ENCODE measurements at places on chromosomes 3 and 15.

DNA sequence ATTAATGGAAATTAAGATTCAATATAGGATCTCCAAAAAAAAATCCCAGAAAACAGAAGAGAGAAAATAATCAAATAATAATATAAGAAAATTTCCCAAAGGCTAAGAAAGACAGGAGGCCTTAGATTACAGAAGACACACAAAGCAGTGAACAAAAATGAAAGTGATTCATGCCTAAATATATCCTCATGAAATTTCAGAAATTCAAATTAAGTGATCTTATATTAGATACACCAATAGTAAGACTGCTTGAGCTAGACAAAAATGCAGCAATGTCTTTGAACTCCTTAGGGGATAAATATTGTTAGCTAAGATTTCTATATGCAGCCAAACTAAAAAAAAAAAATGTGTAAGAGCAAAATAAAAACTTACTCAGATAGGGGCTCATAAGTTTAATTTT, 44.6 kb upstream of the ARPP21 start:
- DNase-seq: no peak

GRCh38 chr3:104887069-104887468, 479.6 kb upstream of the ALCAM start:
- no peak for DNase-seq

- no peak for DNase-seq
These were observed 11.2 kb downstream of the ATP8B4 start for GRCh38 chr15:50107591-50108408.

DNA sequence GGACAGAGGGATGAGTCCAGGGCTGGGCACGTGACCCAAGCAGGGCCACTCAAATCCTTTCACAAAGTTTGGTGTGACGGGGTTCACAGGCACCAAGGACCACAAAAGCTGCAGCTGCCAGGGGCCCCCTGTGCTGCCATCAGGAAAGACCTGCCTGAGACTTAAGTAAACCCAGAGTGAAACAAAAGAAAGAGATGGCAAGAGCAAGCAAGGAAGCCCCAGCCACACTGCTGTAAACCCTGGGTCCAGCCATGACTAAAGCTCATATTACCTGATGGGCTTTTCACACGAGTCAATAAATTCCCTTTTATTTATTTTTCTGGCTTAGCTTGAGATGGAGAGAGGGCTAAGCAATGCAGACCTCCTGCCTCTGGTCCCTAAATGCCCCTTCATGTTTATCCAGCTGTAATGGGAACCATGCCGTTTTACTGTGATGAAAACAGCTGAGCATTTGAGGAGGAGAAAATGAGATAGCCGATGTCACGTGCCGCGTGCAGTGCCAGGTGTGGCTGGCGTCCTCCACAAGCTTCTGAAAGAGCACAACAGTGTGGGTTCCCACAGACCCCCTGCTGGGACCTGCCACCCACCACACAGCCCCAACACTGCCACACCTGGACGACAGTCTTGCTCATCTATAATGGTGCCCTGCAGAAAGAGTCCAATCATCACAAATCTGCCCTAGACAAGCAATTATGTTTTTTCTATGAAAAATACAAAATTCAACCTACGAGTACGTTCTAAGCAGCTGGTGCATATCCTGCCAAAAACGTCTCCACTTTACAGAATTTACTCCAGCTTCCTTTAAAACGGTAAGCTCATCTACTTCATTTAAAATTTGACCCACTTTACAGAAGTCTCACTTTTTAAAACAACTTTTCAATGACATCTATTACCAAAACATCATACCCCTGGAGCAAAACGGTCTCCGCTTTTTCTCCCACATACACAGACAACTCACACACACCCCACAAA, 34.2 kb downstream of the ADAMTS17 start:
- no peak for DNase-seq

- no peak for DNase-seq
These were observed 11.7 kb upstream of the DUSP7 start for GRCh38 chr3:52068055-52068571.

- no peak for DNase-seq
These were observed 28.0 kb upstream of the VGLL4 start for GRCh38 chr3:11671648-11672100.

- no peak for DNase-seq
These were observed 56.3 kb downstream of the ISG20 start for GRCh38 chr15:88695101-88695500.

DNA sequence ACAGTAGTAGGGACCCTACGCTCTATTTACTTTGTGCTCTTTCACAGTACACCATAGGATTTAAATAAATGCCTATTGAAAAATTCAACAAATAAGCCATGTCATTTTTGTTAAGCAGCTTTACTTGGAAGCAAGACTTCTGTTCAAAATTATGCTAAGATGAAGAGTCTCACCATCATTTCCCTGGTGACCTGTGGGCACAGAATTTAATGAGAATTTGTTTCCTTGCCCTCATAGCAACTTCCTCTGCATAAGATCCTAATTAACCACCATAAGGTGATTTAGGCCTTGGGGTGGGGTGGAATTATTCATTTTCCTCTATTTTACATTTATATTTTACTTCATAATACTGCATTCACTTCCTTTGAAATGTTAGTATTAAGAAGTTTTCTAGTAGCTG, 70.5 kb downstream of the CHL1 start:
- no peak for DNase-seq

DNA sequence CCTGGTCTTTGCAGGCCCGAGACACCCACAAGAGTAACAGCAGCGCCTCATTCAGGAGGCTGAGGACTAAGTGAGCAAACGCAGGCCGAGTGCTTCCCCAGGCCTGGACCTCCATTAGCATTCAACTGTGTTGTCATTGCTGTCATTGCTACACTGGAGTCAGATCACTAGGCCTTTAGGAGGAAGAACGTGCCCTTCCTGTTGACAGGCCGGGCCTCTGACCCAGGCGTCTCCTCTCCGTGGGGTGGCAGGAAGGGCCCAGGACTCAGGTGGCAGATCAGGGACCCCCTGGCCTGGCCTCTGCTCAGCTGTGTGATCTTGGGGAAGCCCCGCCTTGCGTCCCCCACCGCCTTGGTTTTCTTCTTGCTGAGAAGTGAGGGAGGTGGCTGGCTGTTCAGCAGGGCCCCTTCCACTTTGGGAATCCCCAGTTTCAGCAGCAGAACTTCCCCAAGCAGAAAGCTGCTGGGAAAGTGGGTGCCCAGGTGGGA, 19.1 kb downstream of the ZDHHC19 start:
- DNase-seq: no peak

- DNase-seq: no peak
These were observed 161.2 kb downstream of the FRMD5 start for GRCh38 chr15:44033894-44034293.

DNA sequence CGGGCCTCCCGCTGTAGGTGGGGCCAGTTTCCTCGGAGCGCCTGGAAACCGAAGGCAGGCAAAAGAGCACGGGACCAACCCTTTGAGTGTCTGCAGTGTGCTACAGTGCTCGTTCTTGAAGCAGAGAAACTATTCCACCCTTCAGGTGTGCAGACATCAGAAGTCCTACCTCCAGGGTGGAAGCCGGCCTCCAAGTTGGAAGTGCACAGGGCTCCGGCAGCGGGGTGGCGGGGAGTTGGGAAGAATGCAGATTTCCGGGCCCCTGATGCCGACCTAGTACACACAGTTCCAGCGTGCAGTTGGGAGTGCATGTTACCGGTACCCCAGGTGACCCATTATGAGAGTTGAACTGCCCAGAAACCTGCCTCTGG, 3.0 kb downstream of the KLF13 start:
- no peak for DNase-seq

DNA sequence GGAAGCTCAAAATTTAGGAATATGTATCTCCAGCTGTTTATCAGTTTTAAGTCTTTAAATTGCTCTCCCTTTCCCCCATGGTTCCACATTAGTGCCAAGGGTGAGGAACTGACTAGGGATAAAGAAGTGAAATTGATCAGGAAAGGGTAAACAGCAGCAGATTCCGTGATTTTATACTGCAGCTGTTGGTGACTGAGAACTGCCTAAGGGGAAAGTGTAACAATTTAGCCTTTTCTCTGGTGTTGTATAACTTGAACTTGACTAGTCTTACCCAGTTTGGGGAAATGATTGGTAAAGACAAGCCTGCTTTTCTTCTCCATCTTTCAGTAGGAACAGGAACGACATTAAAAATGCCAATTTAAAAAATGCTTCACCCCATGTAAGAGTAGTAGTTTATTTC, 5.0 kb downstream of the SPRED1 start:
- no peak for DNase-seq

DNA sequence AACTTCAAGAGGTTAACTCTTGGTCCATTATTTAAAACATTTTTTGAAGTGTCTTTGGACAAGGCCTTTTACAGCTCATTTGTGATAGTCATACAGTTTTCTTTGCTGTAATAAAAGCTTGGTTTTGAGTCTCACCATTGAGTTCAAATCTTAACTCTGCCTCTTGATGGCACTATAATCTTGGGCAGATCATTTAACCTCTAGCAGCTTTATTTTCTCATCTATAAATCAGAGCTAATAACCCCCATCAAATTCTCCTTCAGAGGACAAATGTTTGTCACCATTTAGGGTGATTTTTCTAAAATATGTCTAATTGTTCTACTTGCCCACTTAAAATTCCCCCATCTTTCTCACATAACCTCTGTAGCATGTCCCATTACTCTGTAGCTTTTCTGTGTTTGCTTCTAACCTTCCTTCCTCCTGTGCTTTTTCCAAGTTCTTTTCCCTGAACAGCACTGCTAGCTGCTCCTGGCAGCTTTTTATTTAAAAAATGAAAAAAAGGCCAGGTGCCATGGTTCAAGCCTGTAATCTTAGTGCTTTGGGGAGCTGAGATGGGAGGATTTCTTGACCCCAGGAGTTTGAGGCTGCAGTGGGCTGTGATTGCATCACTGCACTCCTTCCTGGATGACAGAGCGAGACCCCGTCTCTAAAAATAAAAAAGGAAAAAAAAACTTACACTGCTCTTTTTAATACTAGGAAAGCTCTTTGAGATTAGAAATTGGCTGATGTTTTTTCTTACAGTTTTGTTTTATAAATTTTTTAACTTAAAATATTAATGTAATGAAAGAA, 28.5 kb downstream of the UBE2E1 start:
- DNase-seq: no peak

DNA sequence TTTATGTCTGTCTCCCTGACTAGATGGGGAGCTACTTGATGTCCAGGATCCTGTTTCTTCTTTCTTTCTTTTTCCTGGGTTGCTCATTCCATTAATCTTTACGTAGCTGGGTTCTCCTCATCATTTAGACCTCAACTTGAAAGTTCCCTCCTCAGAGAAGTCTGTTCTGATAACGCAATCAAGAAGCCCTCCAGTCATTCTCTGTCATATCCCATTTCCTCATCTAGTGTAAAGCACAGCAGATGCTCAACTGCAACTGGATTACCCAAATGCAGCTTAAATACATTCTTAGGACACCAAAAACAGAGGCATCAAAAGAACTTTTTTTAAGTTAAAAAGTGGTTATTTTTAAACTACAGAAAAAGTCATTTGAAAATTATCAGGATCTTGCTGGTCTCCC, 51.7 kb upstream of the ST3GAL6 start:
- no peak for DNase-seq

GRCh38 chr3:178385280-178385952, 150.8 kb upstream of the KCNMB2 start:
- DNase-seq: no peak

- DNase-seq: no peak
These were observed 89.6 kb upstream of the TSEN2 start for GRCh38 chr3:12394569-12395271.

DNA sequence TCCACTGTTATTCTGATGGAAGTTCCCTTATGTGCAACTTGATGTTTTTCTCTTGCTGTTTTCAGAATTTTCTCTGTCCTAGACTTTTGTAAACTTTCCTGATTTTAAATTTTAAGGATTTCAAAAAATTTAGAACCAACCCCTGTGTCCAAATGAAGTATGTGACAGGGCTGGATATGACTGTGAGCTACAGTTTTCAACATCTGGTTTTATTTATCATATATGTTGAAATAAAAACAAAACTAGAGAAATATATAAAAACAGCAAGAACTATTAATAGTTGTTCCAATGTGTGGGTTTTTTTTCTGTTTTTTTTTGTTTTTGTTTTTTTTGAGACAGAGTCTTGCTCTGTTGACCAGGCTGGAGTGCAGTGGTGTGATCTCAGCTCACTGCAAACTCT, 47.4 kb upstream of the PSMD6 start:
- no peak for DNase-seq

GRCh38 chr15:61151791-61152190, 77.3 kb downstream of the RORA start:
- no peak for DNase-seq

DNA sequence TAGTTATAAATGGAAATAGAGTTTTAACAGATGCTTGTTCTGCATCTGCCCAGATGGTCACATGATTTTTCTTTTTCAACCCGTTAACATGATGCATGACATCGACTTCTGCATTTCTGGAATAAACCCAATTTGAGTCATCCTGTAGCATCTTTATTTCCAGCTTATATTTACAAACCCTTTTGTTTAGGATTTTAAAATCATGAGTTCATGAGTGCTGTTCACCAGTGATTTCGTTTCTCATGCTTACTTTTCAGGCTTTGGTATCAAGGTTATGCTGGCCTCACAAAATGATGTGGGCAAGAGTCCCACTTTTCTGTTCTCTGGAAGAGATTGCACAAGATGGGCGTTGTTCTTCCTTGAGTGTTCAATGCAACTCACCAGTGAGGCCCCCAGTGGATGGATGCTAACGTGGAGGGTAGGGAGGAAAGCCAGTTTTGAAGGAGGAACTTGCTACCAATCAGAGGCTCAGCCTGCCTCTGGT, 5.2 kb downstream of the HRH1 start:
- DNase-seq: no peak

GRCh38 chr15:26565542-26565941, 207.3 kb downstream of the GABRB3 start:
- DNase-seq: no peak

DNA sequence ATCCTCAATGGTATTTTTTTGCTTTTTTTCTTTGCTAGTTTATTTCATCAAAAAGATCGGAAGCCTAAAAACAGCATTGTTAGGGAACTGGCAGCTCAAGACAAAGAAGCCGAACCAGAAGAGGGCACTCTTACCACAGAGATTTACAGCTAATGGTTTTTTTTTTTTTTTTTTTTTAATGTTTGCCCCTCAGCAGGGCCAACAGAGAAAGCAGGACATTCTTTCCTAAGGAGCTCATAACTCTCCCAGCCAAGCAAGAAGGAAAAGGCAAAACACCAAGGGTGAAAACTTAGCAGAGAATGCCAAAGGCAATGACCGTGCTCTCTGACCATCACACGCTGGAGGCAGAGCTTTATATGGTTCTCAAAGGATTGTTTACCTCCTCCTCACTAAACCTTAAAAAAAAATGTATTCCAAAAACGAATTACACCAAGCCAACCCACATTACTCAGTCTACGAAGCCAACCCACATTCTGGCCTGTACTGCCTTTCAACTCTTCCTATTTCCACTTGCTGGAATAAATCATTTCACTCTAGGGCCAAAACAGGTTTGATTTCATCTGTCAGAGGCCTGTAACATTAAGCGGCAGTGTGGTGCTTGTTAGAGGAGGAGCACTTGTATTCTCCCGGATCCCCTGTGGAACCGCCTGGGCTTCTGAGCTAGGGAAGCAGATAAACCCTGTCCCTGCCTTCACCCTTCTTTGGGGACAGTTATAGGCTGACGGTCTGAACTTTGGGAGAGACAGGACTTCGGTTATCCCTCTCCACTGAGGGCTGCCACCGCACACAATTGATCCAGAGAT, 35.6 kb upstream of the GYG1 start:
- no peak for DNase-seq

- DNase-seq: no peak
These were observed 160.5 kb upstream of the NSMCE3 start for GRCh38 chr15:29430124-29430523.

GRCh38 chr15:35179739-35180138, 94.6 kb upstream of the NANOGP8 start:
- DNase-seq: no peak

- no peak for DNase-seq
These were observed 47.2 kb upstream of the SLC6A11 start for GRCh38 chr3:10768708-10769394.

Measured in stimulated activated CD4-positive, alpha-beta T cell treated with anti-CD3 and anti-CD28 coated beads, Interleukin-15, amount 100 ng/mL, for 48 hours (primary cell).